Glutamatergic neuron (in vitro differentiated cells): ENCODE measurements at places on chromosomes 2 and 18.

- DNase-seq, result no peak
Observed at GRCh38 chr2:12304564-12305171, 412.1 kb upstream of the TRIB2 start.

DNA sequence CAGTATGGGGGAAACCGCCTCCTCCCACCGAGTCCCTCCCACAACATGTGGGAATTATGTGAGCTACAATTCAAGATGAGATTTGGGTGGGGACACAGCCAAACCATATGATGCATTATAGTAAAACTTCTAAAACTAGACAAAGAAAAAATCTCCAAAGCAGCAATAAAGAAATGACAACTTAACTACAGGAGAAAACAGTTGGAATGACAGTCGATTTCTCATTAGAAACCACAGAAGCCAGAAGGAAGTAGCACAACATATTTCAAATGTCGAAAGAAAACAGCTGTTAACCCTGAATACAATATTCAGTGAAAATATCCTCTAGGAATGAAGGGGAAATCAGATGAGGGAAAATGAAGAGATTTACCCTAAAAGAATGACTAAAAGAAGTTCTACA lies 53.5 kb upstream of the TCF4 start:
- DNase-seq, result no peak

- no peak for DNase-seq
Observed at GRCh38 chr2:143347271-143347695, 218.1 kb downstream of the ARHGAP15 start.

DNA sequence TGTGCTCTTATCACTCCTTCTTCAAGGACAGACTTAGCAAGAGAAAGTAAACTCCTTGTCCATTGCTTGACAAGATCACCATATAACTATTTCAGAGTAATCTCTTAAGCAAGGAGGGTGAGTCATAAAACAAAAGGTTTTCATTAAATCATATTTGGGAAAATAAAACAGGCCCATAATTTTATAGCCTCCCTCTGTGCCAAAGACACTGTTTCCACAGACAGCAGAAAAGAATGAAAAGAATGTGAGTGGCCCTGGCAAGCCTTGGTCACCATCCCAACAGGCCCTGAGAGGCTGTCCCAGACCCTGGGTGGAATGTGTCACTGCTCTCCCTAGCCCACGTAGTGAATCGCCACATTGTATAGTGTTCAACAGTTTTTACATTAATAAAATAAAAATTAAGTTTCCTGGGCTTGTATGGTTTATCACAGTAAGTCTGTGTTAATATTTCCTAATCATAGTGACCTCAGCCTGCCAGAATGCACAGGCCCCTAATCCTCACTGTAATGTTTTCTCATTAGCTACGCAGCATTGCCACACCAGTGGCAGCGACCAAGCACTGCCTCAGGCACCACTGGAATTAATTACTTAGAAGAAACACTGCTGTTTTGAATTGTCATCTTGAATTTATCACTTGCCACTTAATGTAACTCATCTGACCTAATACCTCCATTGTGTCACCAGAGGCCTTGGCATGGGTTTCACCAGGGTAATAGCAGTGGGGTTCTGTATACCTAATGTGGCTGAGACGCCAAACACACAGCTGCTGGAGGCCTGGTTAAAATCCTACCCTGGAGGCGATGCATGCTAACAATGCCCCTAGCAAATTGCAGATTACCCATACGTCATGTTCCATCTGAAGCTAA lies 401.9 kb downstream of the LNPK start:
- no peak for DNase-seq

DNA sequence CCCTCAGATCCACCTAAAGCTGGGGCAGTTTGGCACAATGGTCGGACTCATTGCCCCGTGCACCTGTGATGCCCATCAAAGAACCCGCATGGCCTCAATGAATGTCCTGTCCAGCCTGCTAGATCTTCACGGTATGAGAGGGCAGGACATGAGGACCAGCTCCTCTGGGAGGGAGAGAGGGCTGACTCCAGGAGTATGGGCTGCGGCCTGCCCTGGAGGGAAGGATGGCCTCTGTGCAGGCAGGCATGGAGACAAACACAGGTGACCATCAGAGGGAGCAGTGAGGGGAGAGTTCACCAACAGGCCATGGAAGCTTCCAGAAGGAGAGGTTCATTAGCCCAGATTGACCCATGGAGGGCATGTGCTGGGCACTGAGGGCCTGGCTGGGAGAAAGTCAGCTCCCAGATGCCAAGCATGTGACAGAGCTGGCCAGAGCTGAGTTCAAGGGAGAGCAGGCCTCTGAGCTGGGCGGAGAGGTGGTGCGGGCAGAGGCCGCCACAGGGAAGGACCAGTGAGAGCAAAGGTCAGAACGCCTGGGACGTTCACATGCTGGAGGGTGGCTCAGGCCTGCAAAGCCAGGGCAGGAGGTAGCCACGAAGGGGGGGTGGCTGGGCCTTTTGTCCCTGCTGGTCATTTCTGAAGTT lies 36.2 kb downstream of the HJURP start:
- no peak for DNase-seq

- no peak for DNase-seq
Observed at GRCh38 chr2:88239781-88240180, 69.6 kb downstream of the THNSL2 start.

DNA sequence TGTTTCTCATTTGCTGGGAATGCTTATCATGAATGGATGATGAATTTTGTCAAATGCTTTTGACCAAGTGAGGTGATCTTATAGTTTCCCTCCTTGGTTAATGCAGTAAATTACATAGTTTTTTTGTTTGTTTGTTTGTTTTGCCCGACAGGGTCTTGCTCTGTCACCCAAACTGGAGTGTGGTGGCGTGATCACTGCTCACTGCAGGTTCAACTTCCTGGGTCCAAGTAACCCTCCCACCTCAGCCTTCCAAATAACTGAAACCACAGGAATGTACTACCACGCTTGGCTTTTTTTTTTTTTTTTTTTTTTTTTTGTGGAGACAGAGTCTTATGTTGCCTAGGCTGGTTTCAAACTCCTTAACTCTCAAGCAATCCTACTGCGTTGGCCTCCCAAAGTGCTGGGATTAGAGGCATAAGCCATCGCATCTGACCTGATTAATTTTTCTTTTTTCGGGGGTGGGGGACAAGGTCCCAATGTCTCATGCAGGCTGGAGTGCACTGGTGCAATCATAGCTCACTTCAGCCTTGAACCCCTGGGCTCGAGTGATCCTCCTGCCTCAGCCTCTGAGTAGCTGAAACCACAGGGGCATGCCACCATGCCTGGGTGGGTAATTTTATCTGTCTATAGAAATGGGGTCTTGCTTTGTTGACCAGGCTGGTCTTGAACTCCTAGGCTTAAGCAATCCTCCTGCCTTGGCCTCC lies 48.6 kb downstream of the SMAD2 start:
- DNase-seq, result no peak

GRCh38 chr2:29990129-29990528 lies 68.7 kb upstream of the ALK start:
- DNase-seq, result no peak
